ENCODE measurements at places on chromosomes 4 and X.

GRCh38 chr4:89829470-89830138 lies 7.4 kb downstream of the SNCA start:
- no peak for DNase-seq
- H3K36me3 ChIP-seq, result peaks cover 15% of the 10 kb centered on the region
- H3K27ac ChIP-seq, result peak overlapping the region; percentile 69
- H3K4me1 ChIP-seq, result peaks cover 26% of the 10 kb centered on the region
- H3K27me3 ChIP-seq, result no peaks in the 10 kb centered on the region

- H3K4me1 ChIP-seq, result no peaks in the 10 kb centered on the region
- no peak overlapping the region for H3K27ac ChIP-seq
- H3K4me3 ChIP-seq, result no peak overlapping the region
- no peaks in the 10 kb centered on the region for H3K27me3 ChIP-seq
- no peak for DNase-seq
These were observed 22.6 kb upstream of the CYP4V2 start for GRCh38 chr4:186168750-186169149.

- DNase-seq, result peak; percentile 42
- peak overlapping the region; percentile 99 for H3K27ac ChIP-seq
- H3K4me3 ChIP-seq, result peak overlapping the region; percentile 98
- H3K4me1 ChIP-seq, result peaks cover 64% of the 10 kb centered on the region
- H3K36me3 ChIP-seq, result no peaks in the 10 kb centered on the region
These were observed 331 bp downstream of the SETD7 start for GRCh38 chr4:139555705-139556070.

- no peak overlapping the region for H3K4me3 ChIP-seq
- DNase-seq, result no peak
- peaks cover 39% of the 10 kb centered on the region for H3K4me1 ChIP-seq
- H3K27ac ChIP-seq, result no peak overlapping the region
These were observed 212.8 kb downstream of the HS6ST2 start for GRCh38 chrX:132745593-132745992.

DNA sequence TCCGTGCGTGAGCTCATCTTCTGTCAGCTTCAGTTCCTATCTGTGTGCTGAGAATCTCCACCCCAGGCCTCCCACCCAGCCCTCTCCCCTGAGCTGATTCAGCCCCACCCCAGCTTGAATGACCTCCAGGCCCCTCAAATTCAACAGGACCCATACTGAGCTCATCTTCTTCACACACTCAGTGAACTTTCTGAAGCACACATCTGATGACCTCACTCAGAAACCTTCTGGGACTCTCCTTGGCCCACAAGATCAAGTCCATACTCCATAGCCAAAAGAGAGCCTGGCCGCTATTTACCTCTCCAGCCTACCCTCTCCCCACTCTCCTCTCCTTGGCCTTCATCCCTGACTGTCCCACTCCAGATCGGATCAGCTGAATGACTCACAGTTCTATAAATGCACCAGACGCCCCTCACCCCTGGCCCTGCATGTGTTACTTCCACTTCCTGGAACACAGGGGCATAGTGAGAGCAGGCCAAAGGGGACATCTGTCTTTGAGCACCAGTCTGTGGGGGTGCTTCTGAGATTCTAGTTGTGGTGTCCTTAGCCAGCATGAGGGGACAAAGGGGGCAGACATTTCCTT lies 62.5 kb downstream of the PJA1 start:
- DNase-seq, result no peak
- H3K4me3 ChIP-seq, result no peak overlapping the region
- H3K27ac ChIP-seq, result peak overlapping the region; percentile 15

- H3K27ac ChIP-seq, result no peak overlapping the region
- no peak for DNase-seq
- H3K36me3 ChIP-seq, result no peaks in the 10 kb centered on the region
- H3K4me1 ChIP-seq, result peaks cover 19% of the 10 kb centered on the region
- H3K27me3 ChIP-seq, result peaks cover 1% of the 10 kb centered on the region
- no peak overlapping the region for H3K4me3 ChIP-seq
These were observed 9.9 kb downstream of the CPEB2 start for GRCh38 chr4:15012017-15012788.

GRCh38 chrX:14899607-14900006 lies 26.4 kb downstream of the MOSPD2 start:
- H3K27ac ChIP-seq, result peak overlapping the region; percentile 57
- DNase-seq, result no peak
- H3K4me3 ChIP-seq, result no peak overlapping the region

- H3K36me3 ChIP-seq, result peaks cover 9% of the 10 kb centered on the region
- H3K4me1 ChIP-seq, result peaks cover 13% of the 10 kb centered on the region
- no peak for DNase-seq
- no peak overlapping the region for H3K4me3 ChIP-seq
These were observed 173.0 kb upstream of the PCDH18 start for GRCh38 chr4:137705171-137705783.

DNA sequence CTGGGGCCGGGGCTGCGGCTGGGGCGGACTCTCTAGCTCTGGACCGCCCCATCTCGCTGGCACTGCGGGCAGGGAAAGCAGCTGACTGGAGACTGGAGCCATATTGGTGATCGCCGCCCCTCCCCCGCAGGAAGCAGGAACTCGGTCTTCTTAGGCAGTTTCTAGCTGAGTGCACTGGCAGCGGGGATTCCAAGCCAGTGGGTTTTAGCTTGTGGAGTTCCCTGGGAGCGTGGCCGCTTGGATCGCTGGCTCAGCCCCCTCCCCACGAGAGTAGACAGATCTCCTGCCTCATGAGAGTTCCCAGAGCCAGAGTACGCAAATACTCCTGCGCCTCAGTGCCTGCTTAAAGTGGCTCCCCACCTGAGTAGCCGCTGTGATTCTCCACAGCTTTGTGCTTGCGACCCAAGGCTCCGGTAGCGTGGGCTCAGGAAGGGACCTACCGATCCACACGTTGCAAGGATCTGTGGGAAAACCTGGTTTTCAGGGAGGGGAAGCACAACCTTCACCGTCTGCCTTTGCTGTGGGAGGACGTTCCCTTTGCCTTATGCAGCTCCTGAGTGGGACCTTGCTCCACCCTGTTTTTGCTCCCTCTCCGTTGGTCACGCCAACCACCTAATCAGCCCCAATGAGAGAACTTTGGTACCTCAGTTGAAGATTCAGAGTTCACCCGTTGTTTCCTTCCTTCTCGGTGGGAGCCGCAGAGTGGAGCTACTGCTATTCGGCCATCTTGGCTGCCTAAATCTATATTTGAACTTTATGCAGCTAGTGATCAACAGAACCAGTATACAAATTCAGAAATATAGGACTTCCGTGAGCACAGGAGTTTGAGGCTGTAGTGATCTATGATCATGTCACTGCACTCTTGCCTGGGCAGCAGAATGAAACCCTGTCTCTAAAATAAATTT lies 803.9 kb upstream of the PCDH10 start:
- H3K4me1 ChIP-seq, result no peaks in the 10 kb centered on the region
- DNase-seq, result no peak
- no peaks in the 10 kb centered on the region for H3K27me3 ChIP-seq
- H3K36me3 ChIP-seq, result no peaks in the 10 kb centered on the region
- H3K27ac ChIP-seq, result no peak overlapping the region
